ENCODE measurements at places on chromosomes 12 and 14. TPM values are rescaled to one million over a fixed set of nuclear protein-coding genes. Genes with fewer than 3 reads are reported as not detected.

PTPN6 gene
- 17.8 TPM for total RNA-seq

DLK1 gene
- 0.16 TPM for total RNA-seq

EEA1 gene
- 35.1 TPM for total RNA-seq

PPFIBP1 gene
- 57.3 TPM for total RNA-seq

KCNC2 gene
- total RNA-seq: not detected

TAS2R30 gene
- total RNA-seq: 1.1 TPM

OR11G2 gene
- not detected for total RNA-seq

MDM1 gene
- total RNA-seq: 5.3 TPM

RFX4 gene
- not detected for total RNA-seq

PLA2G1B gene
- total RNA-seq: not detected

REP15 gene
- total RNA-seq: 0.40 TPM

IKBIP gene
- total RNA-seq: 4.1 TPM

DNA sequence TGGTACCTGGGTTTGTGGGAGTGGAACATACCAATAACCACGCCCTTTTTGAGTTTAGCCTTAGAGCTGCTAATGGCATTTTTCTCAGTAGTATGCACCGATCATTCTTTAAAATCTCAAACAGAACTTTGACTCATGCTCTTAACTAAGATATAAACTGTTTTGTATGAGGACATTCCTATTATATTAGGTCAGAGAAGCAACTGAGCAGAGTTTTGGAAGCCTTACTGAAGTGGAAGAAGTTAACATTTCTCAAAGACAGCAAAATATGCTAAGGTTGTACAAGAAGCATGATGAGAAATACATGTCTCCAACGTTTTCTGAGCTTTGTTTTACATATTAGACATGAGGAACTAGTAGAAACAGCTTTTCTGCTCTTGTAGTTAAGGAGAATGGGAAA lies 819.2 kb downstream of the FSCB start:
- no peak for ATAC-seq

- ATAC-seq: no peak
Measured at GRCh38 chr14:90115780-90116179, 54.0 kb downstream of the KCNK13 start.

- no peak for ATAC-seq
Measured at GRCh38 chr14:22320362-22320750, 268.7 kb downstream of the DAD1 start.

- ATAC-seq: no peak
Measured at GRCh38 chr14:34935488-34935887, 47.3 kb upstream of the SRP54 start.

DNA sequence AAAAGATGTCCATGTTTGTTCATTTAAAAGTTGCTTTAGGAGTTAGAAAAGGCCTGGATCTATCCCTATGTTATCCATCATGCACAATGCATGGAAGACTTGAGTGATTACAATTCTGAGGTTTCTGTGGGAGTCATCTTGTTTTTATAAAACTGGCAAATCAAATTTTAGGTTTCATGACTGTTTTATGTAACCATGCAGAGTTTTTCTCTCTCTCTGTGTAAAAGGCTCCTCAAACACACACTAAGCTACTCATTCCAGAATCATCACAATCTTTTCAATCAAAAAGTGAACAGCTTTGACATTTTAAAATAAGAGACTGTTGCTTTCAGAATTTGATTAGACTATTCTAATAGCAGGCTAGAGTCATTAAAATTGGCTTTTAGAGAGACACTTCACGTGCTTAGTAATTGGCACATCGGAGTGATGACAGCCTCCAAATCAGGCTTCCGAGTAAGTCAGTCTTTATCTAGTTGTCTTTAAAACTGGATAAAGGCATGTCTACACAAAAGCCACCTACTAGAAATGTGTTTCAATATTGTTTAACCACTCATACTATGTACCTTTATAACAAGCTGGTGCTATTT lies 31.9 kb downstream of the PRICKLE1 start:
- no peak for ATAC-seq

GRCh38 chr14:103206023-103206481 lies 82.8 kb downstream of the TNFAIP2 start:
- ATAC-seq: no peak

GRCh38 chr12:62599854-62600437 lies 133.3 kb downstream of the MON2 start:
- ATAC-seq: no peak

GRCh38 chr12:7395950-7396349 lies 48.0 kb downstream of the CD163L1 start:
- no peak for ATAC-seq

- no peak for ATAC-seq
Measured at GRCh38 chr14:57749267-57749666, 116.6 kb downstream of the SLC35F4 start.

DNA sequence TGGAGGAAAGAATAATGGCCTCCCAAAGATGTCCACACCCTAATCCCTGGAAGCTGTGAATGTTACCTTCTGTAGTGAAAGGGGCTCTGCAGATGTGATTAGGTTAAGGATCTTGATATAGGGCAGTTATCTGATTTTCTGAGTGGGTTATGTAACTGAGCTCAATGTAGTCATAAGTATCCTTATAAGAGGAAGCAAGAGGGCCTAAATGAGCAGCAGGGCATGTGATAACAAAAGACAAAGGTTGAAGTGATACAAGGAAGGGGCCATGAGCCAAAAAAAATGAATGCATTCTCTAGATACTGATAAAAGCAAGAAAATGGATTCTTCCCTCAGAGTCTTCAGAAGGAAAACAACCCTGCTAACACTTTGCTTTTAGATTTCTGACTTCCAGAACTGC lies 78.8 kb downstream of the OSBPL8 start:
- no peak for ATAC-seq

DNA sequence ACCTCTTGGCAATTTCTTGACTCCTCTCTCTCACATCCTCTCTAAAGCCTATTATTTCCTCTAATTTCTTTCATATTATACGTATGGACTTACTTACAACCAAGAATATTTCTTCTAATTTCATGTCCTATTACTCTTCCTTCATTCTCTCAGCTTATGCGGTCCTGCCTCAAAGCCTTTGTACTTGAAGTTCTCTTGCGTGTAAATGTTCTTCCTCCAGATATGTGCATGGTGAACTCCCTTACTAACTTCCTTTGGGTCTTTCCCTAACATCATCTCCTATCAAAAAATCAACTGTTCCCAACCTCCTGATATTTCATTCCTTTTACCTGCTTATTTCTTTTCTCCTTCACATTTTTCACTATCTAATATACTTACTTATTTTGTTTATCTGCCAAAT lies 23.1 kb downstream of the DNAL1 start:
- no peak for ATAC-seq

DNA sequence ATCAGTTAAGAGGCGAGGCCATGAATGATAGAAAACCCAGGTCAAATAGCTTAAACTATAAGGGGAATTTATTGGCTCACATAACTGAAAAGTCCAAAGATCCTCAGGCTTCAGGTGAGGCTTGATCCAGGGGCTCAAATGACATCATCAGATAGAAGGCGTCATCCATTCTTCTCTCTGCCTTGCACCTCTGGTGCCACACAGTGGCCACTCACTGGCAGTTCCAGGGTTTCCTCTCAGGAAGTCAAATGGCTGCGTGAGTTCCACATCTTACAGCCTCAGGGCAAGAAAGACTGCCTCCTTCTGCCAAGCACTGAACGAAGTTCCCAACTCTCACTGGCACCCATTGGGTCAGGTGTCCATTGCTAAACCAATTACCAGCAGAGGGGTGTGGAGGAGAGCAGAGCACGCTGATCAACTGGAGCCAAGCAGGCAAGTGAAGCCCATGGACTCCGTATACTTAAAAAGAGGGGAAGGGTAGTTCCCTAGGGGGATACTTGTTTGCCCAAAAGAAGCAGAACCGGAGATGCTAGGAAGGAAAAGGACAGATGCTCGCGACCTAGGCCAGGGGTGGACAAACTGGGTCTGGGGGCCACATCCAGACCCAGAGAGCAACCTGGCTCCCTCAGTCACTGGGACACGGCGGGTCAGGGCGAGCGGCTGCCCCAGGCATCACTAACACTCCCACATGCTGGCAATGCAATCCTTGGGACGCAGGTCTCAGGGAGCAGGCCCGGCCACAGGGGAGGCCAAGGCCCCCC lies 69.3 kb downstream of the SERPINA3 start:
- peak; percentile 73 for ATAC-seq

GRCh38 chr12:67921286-67921685 lies 68.0 kb upstream of the IFNG-AS1 start:
- no peak for ATAC-seq

DNA sequence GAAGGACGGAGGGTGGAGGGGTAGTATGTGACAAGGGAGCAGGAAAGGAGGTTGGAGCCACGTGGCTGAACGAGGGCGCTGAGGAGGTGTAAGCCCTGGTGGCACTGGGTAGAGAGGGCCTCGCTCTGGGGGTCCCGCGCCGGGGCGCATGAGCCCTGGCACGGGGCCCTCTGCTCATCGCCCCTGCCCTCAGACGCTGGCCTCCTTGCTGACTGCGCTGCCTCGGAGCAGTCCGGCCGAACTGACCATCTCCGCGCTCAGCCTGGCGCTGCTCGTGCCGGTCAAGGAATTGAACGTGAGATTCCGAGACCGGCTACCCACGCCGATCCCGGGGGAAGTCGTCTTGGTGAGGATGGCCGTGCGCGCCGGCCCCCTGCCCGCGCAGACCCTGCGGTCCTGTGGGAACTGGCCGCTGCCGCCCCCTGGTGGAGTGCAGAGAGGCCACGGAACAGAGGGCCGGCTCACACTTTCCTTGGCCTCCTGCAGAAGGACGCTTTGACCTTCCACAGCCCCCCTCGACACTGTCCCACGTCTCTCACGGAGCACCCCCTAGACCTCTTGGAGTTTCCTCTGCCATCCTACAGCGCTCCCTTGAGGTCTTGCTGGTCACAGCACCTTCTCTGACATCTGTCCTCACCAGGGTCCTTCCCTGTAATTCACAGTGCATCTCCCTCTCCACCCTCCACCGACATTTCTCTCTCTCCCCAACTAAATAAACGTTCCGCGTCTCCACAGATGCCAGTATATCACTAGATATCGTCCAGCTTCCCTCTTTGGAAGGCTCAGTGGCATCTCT lies 10.5 kb downstream of the ARHGEF25 start:
- ATAC-seq: peak; percentile 58

DNA sequence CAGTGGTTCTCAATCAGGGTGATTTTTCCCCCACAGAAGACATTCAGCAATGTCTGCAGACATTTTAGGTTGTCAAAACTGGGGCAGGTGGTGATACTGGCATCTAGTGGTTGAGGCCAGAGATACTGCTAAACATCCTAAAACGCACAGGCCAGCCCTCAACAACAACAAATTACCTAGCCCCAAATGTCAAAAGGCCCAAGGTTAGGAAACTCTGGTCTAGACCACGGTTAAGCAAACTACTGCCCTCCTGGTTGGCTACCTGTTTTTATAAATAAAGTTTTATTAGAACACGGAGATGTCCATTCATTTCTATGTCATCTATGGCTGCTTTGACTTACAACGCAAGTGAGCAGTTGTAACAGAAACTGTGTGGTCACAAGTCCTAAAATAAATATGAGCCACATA lies 186.7 kb downstream of the EFCAB11 start:
- peak; percentile 80 for ATAC-seq

GRCh38 chr12:52871291-52872039 lies 22.7 kb upstream of the KRT78 start:
- ATAC-seq: peak; percentile 76

DNA sequence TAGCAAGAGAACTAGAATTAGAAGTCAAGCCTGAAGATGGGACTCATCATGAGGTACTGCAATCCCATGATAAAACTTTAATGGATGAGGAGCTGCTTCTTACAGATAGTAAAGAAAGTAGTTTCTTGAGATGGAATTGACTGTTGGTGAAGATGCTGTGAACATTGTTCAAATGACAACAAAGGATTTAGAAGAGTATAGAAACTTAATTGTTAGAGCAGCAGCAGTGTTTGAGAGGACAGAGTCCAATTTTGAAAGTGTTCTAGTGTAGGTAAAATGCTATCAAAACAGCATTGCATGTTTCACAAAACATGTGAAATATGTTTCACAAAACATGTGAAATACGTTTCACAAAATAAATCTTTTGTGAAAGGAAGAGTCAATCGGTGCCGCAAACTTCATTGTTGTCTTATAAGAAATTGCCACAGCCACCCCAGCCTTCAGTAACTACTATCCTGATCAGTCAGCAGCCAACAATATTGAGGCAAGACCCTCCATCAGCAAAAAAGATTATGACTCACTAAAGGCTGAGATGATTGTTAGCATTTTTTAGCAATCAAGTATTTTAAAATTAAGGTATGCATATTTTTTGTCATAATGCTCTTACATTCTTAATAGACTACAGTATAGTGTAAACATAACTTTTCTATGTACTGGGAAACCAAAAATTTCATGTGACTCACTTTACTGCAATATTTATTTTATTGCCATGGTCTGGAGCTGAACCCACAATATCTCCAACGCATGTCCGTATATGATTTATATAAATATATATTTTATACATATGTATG lies 173.4 kb upstream of the BMP4 start:
- ATAC-seq: no peak

GRCh38 chr12:49017891-49018260 lies 700 bp downstream of the PRKAG1 start:
- ATAC-seq: peak; percentile 5

DNA sequence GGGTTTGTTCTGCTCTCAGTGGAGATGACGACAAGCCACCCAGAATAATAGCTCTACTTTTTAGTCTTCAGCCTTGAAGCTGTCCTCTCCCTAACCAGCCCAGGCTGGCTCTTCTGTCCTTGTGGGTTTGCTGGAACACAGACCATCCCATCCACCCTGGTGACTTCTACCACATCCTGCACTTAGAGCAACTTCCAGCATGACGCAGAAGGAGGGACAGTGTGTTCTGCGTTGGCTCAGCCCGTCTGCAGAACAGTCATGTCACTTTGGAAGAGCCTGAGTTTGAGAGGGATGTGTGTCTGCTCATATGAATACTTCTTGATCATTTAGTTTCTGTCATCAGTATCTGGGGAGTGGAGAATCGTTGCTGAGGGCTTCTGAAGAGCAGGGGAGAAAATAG lies 198.0 kb downstream of the CACNA1C start:
- no peak for ATAC-seq

DNA sequence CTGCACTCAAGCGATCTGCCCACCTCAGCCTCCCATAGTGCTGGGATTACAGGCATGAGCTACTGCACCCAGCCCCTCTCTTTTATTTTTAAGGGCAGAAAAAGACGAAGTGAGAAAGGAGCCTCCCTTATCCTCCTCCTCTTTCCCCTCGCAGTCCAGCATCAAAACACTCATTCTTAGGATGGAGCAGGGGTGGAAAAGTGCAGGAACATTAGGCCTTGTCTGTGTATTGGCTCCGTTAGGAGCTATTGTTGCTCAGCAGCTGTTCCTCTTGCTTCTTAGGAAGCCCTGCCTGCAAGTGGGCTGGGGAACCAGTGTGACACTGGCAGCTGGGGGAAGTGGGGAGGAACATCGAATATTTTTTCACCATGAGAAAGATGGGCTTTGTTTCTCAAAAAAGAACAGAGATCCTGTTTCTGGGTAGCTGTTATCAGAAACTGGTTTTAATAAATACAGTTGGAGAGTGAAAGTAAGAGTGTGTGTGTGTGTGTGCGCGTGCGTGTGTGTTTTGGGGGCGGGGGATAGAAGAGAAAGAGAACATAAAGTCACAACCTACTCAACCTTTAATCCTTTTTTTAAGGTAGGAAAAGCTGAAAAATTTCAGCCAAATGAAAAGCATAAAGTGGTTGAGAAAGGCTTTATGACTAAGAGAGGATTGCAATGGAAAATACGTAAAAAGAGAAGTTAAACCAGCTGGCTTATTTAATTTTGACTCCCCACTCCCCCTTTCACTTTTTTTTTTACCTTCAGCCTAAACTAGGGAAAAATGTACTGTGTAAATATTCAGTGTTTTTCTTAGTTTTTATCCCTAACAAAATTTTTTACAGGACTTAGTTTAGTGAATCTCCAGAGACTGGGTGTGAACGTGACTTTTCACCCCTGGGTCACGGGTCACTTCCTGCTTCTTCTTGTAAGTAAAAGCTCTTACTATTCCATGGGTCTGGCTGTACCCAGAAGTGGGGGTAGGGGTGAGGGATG lies 197.2 kb upstream of the PLEKHG7 start:
- ATAC-seq: no peak

Data from esophagus mucosa (tissue), 1 donor.